ENCODE measurements at places on chromosomes 1 and 21. TPM values are rescaled to one million over a fixed set of nuclear protein-coding genes. Genes with fewer than 3 reads are reported as not detected.

AKR7A3 gene
- 0.16 TPM for total RNA-seq

PATJ gene
- total RNA-seq: 1.6 TPM

OR2T11 gene
- not detected for total RNA-seq

TMPRSS3 gene
- total RNA-seq: not detected

PRRC2C gene
- total RNA-seq: 76.5 TPM

GLRX2 gene
- 5.0 TPM for total RNA-seq

KLHDC7A gene
- total RNA-seq: not detected

OR2L3 gene
- not detected for total RNA-seq

CR1L gene
- total RNA-seq: not detected

RIPPLY3 gene
- total RNA-seq: not detected

FASLG gene
- not detected for total RNA-seq

UBL4B gene
- not detected for total RNA-seq

KCNJ9 gene
- total RNA-seq: not detected

TCEA3 gene
- 1.8 TPM for total RNA-seq

BSND gene
- not detected for total RNA-seq

HENMT1 gene
- total RNA-seq: 2.2 TPM

KRTAP27-1 gene
- not detected for total RNA-seq

LRRC8D gene
- 17.9 TPM for total RNA-seq

TRIM67 gene
- not detected for total RNA-seq

LCE2C gene
- not detected for total RNA-seq

ACTN2 gene
- total RNA-seq: not detected

PPIAL4G gene
- not detected for total RNA-seq

ZNF436 gene
- total RNA-seq: 27.4 TPM

HPCAL4 gene
- not detected for total RNA-seq

ERRFI1 gene
- 8.3 TPM for total RNA-seq

COQ8A gene
- total RNA-seq: 20.7 TPM

CYB5RL gene
- 5.6 TPM for total RNA-seq

RGSL1 gene
- total RNA-seq: not detected

STPG1 gene
- 2.6 TPM for total RNA-seq

EFNA1 gene
- 99.7 TPM for total RNA-seq

SPRR5 gene
- total RNA-seq: not detected

PGBD5 gene
- 0.25 TPM for total RNA-seq

GBP5 gene
- 0.94 TPM for total RNA-seq

GBP2 gene
- 75.8 TPM for total RNA-seq

LPAR3 gene
- not detected for total RNA-seq

TMPRSS15 gene
- total RNA-seq: not detected
